ENCODE measurements at places on chromosomes 2 and 18.

GRCh38 chr2:27441958-27442919 lies at the start of gene KRTCAP3:
Gene KRTCAP3, plus strand, starts transcription at chr2:27442381. Its CDS starts 32 bp downstream, at chr2:27442413.
- DNase-seq = no peak
- H3K4me3 ChIP-seq = no peak within 1 kb of the TSS
- H3K36me3 ChIP-seq = peaks cover 25% of the 10 kb centered on the region

GRCh38 chr2:12282780-12283695 lies 433.7 kb upstream of the TRIB2 start:
- no peak overlapping the region for H3K27ac ChIP-seq
- no peaks in the 10 kb centered on the region for H3K36me3 ChIP-seq
- H3K4me1 ChIP-seq = peaks cover 2% of the 10 kb centered on the region
- no peak overlapping the region for H3K4me3 ChIP-seq
- no peak for DNase-seq

DNA sequence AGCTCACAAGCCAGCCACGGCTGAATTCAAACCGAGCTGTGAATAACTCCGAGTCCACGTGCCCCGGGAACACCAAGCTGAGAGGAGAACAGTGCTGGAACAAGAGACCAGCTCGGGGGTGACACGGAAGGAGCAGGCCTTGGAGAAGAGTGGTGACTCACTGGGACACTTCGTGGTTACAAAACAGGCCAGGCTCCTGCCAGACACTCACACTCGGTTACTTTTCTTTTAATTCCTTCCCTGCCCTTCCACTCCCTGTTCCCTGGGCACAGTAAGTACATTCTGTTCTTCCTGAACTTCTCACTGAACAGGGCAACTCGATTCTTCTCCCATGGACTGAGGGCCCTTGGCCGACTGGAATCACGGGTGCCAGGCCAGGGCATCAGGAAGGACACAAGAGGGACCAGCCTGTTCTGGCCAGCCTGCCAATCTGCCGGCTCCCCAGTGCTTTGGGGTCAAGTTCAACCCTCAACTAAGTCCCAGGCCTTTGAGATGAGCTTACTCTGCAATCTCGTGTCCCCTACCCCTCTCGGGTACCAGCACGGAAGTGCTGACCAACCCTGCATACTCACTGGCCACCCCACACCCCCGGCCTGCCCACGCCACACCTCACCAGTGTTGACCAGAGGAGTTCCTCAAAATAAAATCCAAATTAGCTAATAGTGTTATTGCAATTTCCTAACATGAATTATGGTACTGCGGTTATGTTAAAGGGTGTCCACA lies 87.5 kb downstream of the TFCP2L1 start:
- peaks cover 2% of the 10 kb centered on the region for H3K27me3 ChIP-seq
- DNase-seq = peak; percentile 46
- no peak overlapping the region for H3K4me3 ChIP-seq
- no peak overlapping the region for H3K27ac ChIP-seq

GRCh38 chr2:11430729-11431128 lies 35.2 kb downstream of the E2F6 start:
- H3K27ac ChIP-seq = no peak overlapping the region
- H3K27me3 ChIP-seq = no peaks in the 10 kb centered on the region
- H3K4me3 ChIP-seq = no peak overlapping the region
- H3K36me3 ChIP-seq = no peaks in the 10 kb centered on the region

DNA sequence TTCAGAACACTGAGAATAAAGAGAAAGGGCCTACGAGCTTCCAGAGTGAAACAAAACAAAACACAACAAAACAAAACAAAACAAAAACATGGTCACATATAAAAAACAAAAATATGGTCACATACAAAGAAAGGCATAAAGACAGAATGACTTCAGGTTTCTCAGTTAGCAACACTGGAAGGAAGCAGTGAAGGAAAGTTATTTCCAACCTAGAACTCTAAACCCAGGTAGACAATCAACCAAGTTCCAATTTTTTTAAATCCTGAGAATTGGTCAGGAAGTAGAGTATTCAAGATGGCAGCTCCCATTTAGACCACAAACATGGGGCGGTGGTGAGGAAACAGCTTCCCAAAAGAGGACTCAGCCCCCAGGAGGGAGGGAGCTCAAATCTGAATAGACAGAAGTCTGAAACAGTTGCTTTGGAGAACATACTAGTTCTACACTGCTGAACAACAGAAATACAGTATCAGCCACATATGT lies 9.1 kb downstream of the DRC1 start:
- no peak overlapping the region for H3K27ac ChIP-seq
- peaks cover 3% of the 10 kb centered on the region for H3K27me3 ChIP-seq
- H3K4me1 ChIP-seq = no peaks in the 10 kb centered on the region
- no peak overlapping the region for H3K4me3 ChIP-seq
- no peak for DNase-seq

DNA sequence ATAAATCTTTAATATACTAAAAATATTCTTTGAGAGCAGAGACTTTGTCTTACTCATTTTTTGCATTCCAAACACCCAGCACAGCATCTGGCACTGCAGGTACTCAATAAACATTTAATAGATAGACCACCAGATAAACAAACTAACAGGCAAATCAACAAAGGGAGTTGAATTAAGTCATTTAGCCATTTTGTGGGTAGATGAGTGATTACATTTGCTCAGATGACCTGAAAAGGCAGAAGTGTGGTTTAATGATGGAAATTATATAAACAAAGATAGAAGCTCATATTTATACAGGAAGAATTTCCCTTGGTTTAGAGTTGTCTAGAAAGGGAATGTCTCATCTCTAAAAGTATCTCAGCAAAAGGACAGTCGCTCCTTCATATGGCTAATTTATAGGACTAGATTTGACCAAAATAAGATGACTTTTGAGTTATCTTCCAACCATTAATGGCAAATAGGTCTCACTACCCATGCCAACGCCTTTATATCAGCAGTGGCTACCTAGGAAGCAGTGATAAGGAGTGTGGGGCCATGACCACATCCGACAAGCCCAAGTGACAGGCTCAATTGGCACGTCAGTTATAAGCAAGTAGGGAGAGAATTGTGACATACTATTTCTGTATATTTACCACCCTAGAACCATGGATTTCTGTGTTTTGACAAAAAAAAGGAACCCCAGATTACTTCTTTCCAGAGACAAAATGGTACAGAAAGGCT lies 173.5 kb downstream of the ATAD2B start:
- peaks cover 4% of the 10 kb centered on the region for H3K36me3 ChIP-seq
- peak; percentile 48 for DNase-seq
- peaks cover 10% of the 10 kb centered on the region for H3K4me1 ChIP-seq

DNA sequence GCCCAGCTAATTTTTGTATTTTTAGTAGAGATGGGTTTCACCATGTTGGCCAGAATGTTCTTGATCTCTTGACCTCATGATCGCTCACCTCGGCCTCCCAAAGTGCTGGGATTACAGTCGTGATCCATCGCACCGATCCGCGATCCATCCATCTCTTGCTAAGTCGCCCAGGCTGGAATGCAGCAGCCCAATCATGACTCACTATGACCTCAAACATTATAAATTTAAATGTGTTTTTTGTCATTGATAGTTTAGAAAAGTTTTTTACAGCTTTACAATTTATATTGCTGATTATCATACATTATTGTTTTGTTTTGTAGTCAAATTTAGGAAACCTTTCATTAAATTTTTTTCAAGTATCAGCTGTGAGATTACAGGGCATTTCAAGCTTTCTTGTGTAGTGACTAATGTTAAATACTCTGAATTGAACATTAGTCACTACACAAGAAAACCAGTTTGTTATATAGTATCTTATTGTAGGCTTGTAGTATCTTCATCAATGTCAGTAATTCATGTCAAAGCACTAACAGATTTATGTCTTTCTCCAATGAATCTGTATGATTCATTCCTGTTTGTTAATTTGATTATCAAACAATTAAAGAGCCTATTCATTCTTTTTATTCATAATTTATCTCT lies 37.5 kb downstream of the NR4A2 start:
- no peak overlapping the region for H3K4me3 ChIP-seq
- no peaks in the 10 kb centered on the region for H3K36me3 ChIP-seq
- H3K27me3 ChIP-seq = no peaks in the 10 kb centered on the region
- DNase-seq = peak; percentile 1

GRCh38 chr2:216644842-216645635 lies 11.8 kb downstream of the IGFBP2 start:
- no peak overlapping the region for H3K27ac ChIP-seq
- peaks cover 19% of the 10 kb centered on the region for H3K4me1 ChIP-seq
- no peak overlapping the region for H3K4me3 ChIP-seq
- no peaks in the 10 kb centered on the region for H3K27me3 ChIP-seq

GRCh38 chr2:51084750-51085149 lies 52.8 kb upstream of the NRXN1 start:
- no peak overlapping the region for H3K4me3 ChIP-seq
- no peak for DNase-seq
- no peaks in the 10 kb centered on the region for H3K4me1 ChIP-seq
- no peaks in the 10 kb centered on the region for H3K36me3 ChIP-seq

- H3K27me3 ChIP-seq = no peaks in the 10 kb centered on the region
- no peak overlapping the region for H3K4me3 ChIP-seq
- no peak for DNase-seq
- H3K36me3 ChIP-seq = no peaks in the 10 kb centered on the region
These were observed 88.9 kb downstream of the MBP start for GRCh38 chr18:77043541-77044280.

DNA sequence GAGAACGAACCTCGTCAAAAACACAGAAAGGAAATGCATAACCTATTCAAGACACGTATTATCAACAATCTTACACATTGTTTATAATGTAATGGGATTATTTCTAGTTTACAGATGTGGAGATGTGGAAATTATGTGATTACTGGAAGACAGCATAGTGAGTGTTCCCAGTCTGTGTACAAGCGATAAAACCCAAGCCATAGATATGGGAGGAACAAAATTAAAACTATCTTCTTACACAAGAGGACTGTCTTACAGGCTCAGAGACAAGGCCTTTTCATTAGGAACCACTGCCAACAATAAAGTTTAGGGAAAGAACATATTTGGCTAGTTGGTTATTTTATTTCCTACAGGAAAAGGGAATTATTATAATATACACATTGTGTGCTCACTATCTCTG lies 20.3 kb downstream of the COBLL1 start:
- H3K27me3 ChIP-seq = no peaks in the 10 kb centered on the region
- H3K27ac ChIP-seq = no peak overlapping the region
- DNase-seq = no peak

- H3K4me3 ChIP-seq = no peak overlapping the region
- no peaks in the 10 kb centered on the region for H3K4me1 ChIP-seq
- no peak overlapping the region for H3K27ac ChIP-seq
- H3K27me3 ChIP-seq = no peaks in the 10 kb centered on the region
These were observed 263.2 kb downstream of the CDH7 start for GRCh38 chr18:66013969-66014368.

DNA sequence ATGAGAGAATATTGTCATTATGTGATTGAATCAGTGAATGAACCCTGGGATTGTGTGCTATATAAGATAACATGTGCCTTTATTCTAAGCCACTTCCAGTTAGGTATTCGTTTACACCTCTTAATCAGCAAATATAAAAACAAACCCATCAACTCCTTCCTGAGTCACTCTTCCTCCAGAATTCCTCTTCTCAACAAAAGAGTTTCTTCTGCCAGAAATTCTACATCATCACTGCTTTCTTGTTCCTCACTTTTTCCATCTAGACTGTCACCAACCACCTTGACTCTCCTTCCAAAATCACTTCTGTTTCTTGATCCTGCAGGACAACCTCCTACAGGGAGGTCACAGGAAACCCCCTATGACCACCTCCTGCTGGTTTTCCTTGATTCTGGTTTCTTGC lies 261.4 kb downstream of the CYP26B1 start:
- no peak overlapping the region for H3K4me3 ChIP-seq
- peak; percentile 54 for DNase-seq
- H3K27ac ChIP-seq = no peak overlapping the region

- H3K4me3 ChIP-seq = peak overlapping the region; percentile 7
- no peaks in the 10 kb centered on the region for H3K27me3 ChIP-seq
- peaks cover 46% of the 10 kb centered on the region for H3K36me3 ChIP-seq
- peak overlapping the region; percentile 86 for H3K27ac ChIP-seq
These were observed 17.0 kb upstream of the BCL2 start for GRCh38 chr18:63336366-63337099.

- no peak overlapping the region for H3K27ac ChIP-seq
- H3K4me1 ChIP-seq = peaks cover 3% of the 10 kb centered on the region
- no peaks in the 10 kb centered on the region for H3K36me3 ChIP-seq
- no peak overlapping the region for H3K4me3 ChIP-seq
- DNase-seq = peak; percentile 91
These were observed 85.6 kb upstream of the ETAA1 start for GRCh38 chr2:67311536-67311935.

DNA sequence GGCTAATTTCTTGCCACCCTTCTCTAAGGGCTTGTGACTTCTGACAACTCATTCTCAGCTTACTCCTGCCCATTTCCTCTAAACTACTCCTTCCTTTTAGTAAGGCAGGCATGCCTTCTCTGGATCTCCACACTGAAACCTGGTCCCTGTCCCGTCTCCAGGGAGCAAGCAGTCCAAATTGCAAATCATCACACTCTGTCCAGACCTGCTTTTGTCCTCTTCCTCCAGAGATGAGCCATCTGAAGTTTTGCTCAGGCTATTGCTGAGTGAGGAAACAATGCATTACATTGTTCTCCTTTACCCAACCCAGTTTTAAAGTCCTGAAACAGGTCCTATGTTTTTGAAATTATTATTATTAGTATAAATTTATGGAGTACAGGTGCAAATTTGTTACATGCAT lies 57.3 kb downstream of the ARHGAP25 start:
- no peak for DNase-seq
- no peaks in the 10 kb centered on the region for H3K4me1 ChIP-seq
- H3K4me3 ChIP-seq = no peak overlapping the region

DNA sequence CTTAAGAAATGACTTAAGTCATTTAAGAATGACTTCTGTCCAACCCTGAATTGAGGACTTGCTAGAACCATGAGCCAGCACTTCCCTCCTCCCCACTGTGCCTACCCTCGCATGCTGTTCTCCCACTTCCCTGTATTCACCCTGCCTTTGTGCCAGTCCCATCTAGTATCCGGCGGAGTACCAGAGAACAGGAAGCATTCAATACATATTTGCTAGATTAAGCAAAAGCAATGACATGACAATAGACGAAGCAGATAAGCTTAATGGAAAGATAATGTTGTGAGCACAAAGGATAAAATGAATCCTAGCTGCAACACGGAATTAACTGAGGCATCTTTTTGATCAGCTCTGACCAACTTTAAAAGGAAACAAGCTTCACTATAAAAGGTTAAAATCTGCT lies 328.5 kb downstream of the TDRD15 start:
- no peak for DNase-seq
- no peaks in the 10 kb centered on the region for H3K4me1 ChIP-seq
- no peak overlapping the region for H3K4me3 ChIP-seq
- no peaks in the 10 kb centered on the region for H3K27me3 ChIP-seq

- no peak overlapping the region for H3K4me3 ChIP-seq
- no peaks in the 10 kb centered on the region for H3K27me3 ChIP-seq
- peak; percentile 57 for DNase-seq
- H3K4me1 ChIP-seq = peaks cover 4% of the 10 kb centered on the region
- no peak overlapping the region for H3K27ac ChIP-seq
- no peaks in the 10 kb centered on the region for H3K36me3 ChIP-seq
These were observed 767.0 kb downstream of the SLC4A3 start for GRCh38 chr2:220394433-220394832.

GRCh38 chr2:174518395-174518794 lies 31.6 kb upstream of the GPR155 start:
- no peak for DNase-seq
- H3K27ac ChIP-seq = no peak overlapping the region
- H3K27me3 ChIP-seq = peaks cover 3% of the 10 kb centered on the region

- no peak for DNase-seq
- H3K36me3 ChIP-seq = no peaks in the 10 kb centered on the region
- H3K27ac ChIP-seq = no peak overlapping the region
- H3K4me3 ChIP-seq = no peak overlapping the region
- H3K4me1 ChIP-seq = no peaks in the 10 kb centered on the region
- H3K27me3 ChIP-seq = peaks cover 24% of the 10 kb centered on the region
These were observed 11.3 kb upstream of the CIB4 start for GRCh38 chr2:26652361-26653041.

GRCh38 chr18:63831080-63831788 lies 56.0 kb downstream of the SERPINB7 start:
- H3K36me3 ChIP-seq = no peaks in the 10 kb centered on the region
- H3K4me1 ChIP-seq = peaks cover 11% of the 10 kb centered on the region
- no peak overlapping the region for H3K4me3 ChIP-seq
- DNase-seq = peak; percentile 84

Measured in astrocyte (in vitro differentiated cells and primary cell).